ENCODE measurements at places on chromosomes 3 and 15. TPM values are rescaled to one million over a fixed set of nuclear protein-coding genes. Genes with fewer than 3 reads are reported as not detected.

The ZNF620 gene
- 0.86 TPM for total RNA-seq

The POTEB gene
- total RNA-seq: not detected

The PTX3 gene
- 4.5 TPM for total RNA-seq

The SLC22A14 gene
- 0.49 TPM for total RNA-seq

The ITIH3 gene
- 0.62 TPM for total RNA-seq

The SCAPER gene
- 31.9 TPM for total RNA-seq

The APH1B gene
- 17.6 TPM for total RNA-seq

The PLD1 gene
- 56.3 TPM for total RNA-seq

The SLC6A1 gene
- 1.7 TPM for total RNA-seq

The LXN gene
- 36.1 TPM for total RNA-seq

The SLC2A2 gene
- total RNA-seq: not detected

The GASK1A gene
- 0.54 TPM for total RNA-seq

The PRSS50 gene
- total RNA-seq: 0.27 TPM

The ST3GAL6 gene
- total RNA-seq: 0.89 TPM

The EPHB3 gene
- 7.4 TPM for total RNA-seq

The UBXN7 gene
- total RNA-seq: 20.9 TPM

The EFHB gene
- total RNA-seq: 1.0 TPM

The PPARG gene
- not detected for total RNA-seq

The AMIGO3 gene
- 3.1 TPM for total RNA-seq

The BOC gene
- total RNA-seq: 3.5 TPM

The LMCD1 gene
- 5.7 TPM for total RNA-seq

The GOLGB1 gene
- 69.9 TPM for total RNA-seq

The CD80 gene
- total RNA-seq: 0.41 TPM

The FOXB1 gene
- 0.28 TPM for total RNA-seq

The KBTBD13 gene
- total RNA-seq: 0.17 TPM

The SERPINI1 gene
- total RNA-seq: 11.4 TPM

The DHX36 gene
- 105 TPM for total RNA-seq

The MNS1 gene
- total RNA-seq: 22.4 TPM

The FURIN gene
- 27.9 TPM for total RNA-seq

The GCNT3 gene
- total RNA-seq: 1.2 TPM

The CNTN3 gene
- total RNA-seq: 0.48 TPM

The ENTPD3 gene
- 0.09 TPM for total RNA-seq

The C3orf49 gene
- not detected for total RNA-seq

The GNAI2 gene
- 67.8 TPM for total RNA-seq

The ATXN7 gene
- 8.0 TPM for total RNA-seq

The IVD gene
- total RNA-seq: 34.7 TPM

The SH2D7 gene
- 0.50 TPM for total RNA-seq

The RHCG gene
- 0.87 TPM for total RNA-seq

The SPINK8 gene
- total RNA-seq: not detected

The SSUH2 gene
- 1.1 TPM for total RNA-seq

The STRIT1 gene
- total RNA-seq: not detected

The CATSPER2 gene
- 7.4 TPM for total RNA-seq

The HGD gene
- not detected for total RNA-seq

The GPR62 gene
- total RNA-seq: not detected

The RTP4 gene
- total RNA-seq: not detected

The NMB gene
- 11.1 TPM for total RNA-seq

The FETUB gene
- 0.19 TPM for total RNA-seq

The CCR1 gene
- total RNA-seq: not detected

The SLC9C1 gene
- 0.35 TPM for total RNA-seq

The STRC gene
- total RNA-seq: 3.5 TPM

The P2RY12 gene
- 0.58 TPM for total RNA-seq

The AHSG gene
- total RNA-seq: not detected

The LRRN1 gene
- total RNA-seq: 1.6 TPM

The RAMAC gene
- total RNA-seq: 24.2 TPM

The SNAPC5 gene
- 25.2 TPM for total RNA-seq

The RASGRP1 gene
- total RNA-seq: 4.7 TPM

The ANO10 gene
- total RNA-seq: 35.9 TPM

The LIPC gene
- 0.14 TPM for total RNA-seq

The UBA5 gene
- total RNA-seq: 38.1 TPM
